Bladder microvascular endothelial cell (primary cell): ENCODE measurements at places on chromosomes 11 and 22. TPM values are rescaled to one million over a fixed set of nuclear protein-coding genes. Genes with fewer than 3 reads are reported as not detected.

CALCA gene
- total RNA-seq, result not detected in 2 replicates

ENTHD1 gene
- not detected in 2 replicates for total RNA-seq

ZNF280B gene
- 0.16 and 0.88 TPM in 2 replicates for total RNA-seq

TREH gene
- total RNA-seq, result not detected in 2 replicates

STK33 gene
- 0.49 and 0.88 TPM in 2 replicates for total RNA-seq

SMTNL1 gene
- total RNA-seq, result not detected in 2 replicates

ELFN2 gene
- under 0.01 and 0.06 TPM in 2 replicates for total RNA-seq

OR52H1 gene
- 0.38 TPM in 1 of 2 replicates, not detected in the other for total RNA-seq

DCPS gene
- total RNA-seq, result 6.4 and 7.6 TPM in 2 replicates

CBLIF gene
- total RNA-seq, result not detected in 2 replicates

CSRP3 gene
- not detected in 2 replicates for total RNA-seq

KDM4E gene
- total RNA-seq, result not detected in 2 replicates

CCDC81 gene
- 0.32 and 1.3 TPM in 2 replicates for total RNA-seq

TMEM45B gene
- 0.16 and 1.6 TPM in 2 replicates for total RNA-seq

JRKL gene
- 5.2 and 11.7 TPM in 2 replicates for total RNA-seq

TUB gene
- 0.16 and 2.3 TPM in 2 replicates for total RNA-seq

COX8A gene
- 202 and 382 TPM in 2 replicates for total RNA-seq

FERMT3 gene
- total RNA-seq, result 2.8 and 6.4 TPM in 2 replicates

UEVLD gene
- total RNA-seq, result 15.4 and 22.8 TPM in 2 replicates

GGTLC2 gene
- total RNA-seq, result not detected in 2 replicates

SYT8 gene
- total RNA-seq, result 0.06 TPM in 1 of 2 replicates, not detected in the other

OR4C16 gene
- not detected in 2 replicates for total RNA-seq

HIRA gene
- 14.7 and 28.5 TPM in 2 replicates for total RNA-seq

PPFIBP2 gene
- total RNA-seq, result 0.97 and 2.2 TPM in 2 replicates
